Lung (tissue), 17 donors: ENCODE measurements at places on chromosomes 6 and 20. TPM values are rescaled to one million over a fixed set of nuclear protein-coding genes. Genes with fewer than 3 reads are reported as not detected.

GRCh38 chr6:36035225-36035624, 7.6 kb downstream of the MAPK14 start:
- no peak overlapping the region for H3K27ac ChIP-seq
- peaks cover 8% of the 10 kb centered on the region for H3K4me1 ChIP-seq
- no peaks in the 10 kb centered on the region for H3K27me3 ChIP-seq
- no peak overlapping the region for H3K4me3 ChIP-seq

DNA sequence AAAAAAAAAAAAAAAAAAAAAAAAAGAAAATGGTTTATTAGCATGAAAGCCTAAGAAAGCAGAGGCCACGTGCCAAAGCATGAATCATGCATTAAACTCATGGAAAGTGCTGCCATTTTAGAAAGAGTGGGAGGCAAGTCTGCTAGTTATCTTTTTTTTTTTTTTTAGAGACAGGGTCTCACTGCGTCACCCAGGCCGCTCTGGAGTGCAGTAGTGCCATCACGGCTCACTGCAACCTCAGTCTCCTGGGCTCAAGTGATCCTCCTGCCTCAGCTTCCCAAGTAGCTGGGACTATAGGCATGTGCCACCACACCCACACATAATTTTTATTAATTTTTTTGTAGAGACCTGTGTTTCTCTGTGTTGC, 5.2 kb downstream of the VWA7 start:
- H3K4me3 ChIP-seq, result no peak overlapping the region
- no peak for DNase-seq
- H3K36me3 ChIP-seq, result no peaks in the 10 kb centered on the region
- no peak overlapping the region for H3K27ac ChIP-seq
- no peaks in the 10 kb centered on the region for H3K27me3 ChIP-seq
- H3K4me1 ChIP-seq, result peaks cover under 1% of the 10 kb centered on the region

DNA sequence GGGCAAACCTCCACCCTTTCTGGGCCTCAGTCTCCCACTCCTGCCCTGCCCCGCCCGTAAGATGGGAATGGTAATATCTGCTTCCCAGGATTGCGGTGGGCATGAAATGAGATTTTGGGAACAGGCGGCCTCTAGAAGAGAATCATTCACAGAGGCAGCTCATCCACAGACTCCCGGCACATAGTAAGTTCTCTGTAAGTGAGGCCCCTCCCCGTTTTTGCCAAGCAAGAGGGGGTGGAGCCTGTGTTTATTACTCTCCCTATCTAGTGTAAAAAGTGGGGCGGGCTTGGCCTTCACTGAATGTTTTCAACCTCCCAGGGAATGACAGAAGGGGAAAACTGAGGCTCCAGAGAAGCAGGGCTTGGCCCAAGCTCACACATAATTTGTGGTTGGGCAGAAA, 20.0 kb downstream of the SUN5 start:
- no peaks in the 10 kb centered on the region for H3K27me3 ChIP-seq
- no peaks in the 10 kb centered on the region for H3K4me1 ChIP-seq
- H3K4me3 ChIP-seq, result no peak overlapping the region
- DNase-seq, result no peak
- no peaks in the 10 kb centered on the region for H3K36me3 ChIP-seq
- no peak overlapping the region for H3K27ac ChIP-seq

DNA sequence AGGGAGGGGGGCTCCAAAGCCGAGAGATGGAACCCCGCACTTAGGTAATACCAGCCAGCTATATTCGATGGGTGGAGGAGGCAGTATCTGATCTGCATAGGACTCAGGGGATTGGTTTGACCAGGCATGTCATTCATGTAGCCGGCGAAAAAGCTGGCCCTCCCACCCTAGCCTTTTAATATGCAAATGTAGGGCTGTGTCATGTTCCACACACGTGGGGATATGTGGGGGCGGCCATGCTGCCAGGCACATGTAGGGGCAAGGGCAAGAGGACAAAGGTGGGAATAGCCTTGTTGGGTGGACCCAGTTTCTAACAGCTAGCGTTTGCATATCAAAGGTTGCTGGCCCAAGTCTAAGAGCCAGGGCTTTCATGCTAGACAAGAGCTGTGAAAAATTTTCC, 39.1 kb upstream of the DDR1 start:
- H3K4me3 ChIP-seq, result no peak overlapping the region
- H3K27ac ChIP-seq, result no peak overlapping the region
- H3K36me3 ChIP-seq, result no peaks in the 10 kb centered on the region
- H3K27me3 ChIP-seq, result no peaks in the 10 kb centered on the region
- peaks cover 13% of the 10 kb centered on the region for H3K4me1 ChIP-seq

The C6orf163 gene
- total RNA-seq, result 11.5 TPM
